ENCODE measurements at places on chromosomes 7 and 10. TPM values are rescaled to one million over a fixed set of nuclear protein-coding genes. Genes with fewer than 3 reads are reported as not detected.

- no peak for DNase-seq
Measured at GRCh38 chr10:71562904-71563303, 156.7 kb downstream of the C10orf105 start.

DNA sequence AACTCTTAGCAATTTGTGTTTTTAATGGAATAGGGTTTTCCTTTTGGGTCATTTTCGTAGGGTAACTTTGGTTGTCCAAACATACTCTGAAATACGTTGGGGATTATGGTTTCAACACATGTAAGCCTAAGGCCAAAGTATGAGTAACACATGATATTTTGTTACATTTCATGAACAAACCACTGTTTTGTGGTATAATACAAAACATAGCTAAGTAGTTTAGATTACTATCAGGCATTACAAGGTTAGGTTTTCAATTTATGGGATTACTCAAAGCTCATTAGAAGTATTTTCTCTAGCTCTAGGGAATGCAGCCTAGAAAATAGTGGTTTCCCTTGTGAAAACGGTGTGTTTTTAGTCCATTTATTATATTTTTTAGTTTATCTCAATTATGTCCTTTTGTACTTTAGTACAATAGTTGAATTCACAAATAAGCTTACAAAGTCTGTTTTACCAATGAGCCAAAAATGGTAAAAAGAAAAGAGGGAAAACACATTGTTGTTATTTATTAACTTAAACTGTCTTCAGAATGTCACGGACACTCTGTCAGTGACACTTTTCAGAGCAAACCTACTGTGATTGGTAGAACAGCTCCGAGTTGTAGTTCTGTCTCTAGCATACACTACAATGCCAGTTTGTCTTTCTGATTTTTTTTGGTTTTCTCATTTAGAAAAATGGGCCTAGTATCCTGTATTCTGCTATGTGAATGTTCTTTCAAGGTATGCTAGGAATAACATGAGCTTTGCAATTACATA is 473.7 kb downstream of the SUGCT start:
- DNase-seq = peak; percentile 57

DNA sequence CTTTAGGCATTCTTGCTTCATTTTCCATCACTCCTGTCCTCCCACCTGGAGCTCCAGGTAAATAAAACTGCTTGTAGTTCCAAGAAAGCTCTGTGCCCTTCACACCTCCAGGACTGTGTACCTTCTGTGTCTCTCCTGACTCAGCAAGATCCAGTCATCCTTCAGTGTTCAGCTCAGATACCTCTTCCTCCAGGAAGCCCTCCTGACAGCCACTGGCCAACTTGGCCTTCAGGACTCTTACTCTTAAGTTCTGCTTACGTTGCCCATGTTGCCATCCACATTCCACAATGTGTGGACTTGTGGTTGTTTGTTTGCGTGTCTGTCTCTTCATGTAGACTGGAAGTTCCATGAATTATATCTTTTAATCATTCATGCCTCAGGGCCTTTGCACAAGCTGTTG is 48.0 kb downstream of the SORCS3 start:
- DNase-seq = no peak

- DNase-seq = no peak
Measured at GRCh38 chr7:49703337-49703736, 70.1 kb upstream of the VWC2 start.

Gene GPRIN2
- not detected for total RNA-seq
